Fibroblast of mammary gland (primary cell): ENCODE measurements at places on chromosomes 5 and 9.
A peak's percentile ranks its signal among the peaks of the same experiment; 100 is the strongest.

GRCh38 chr9:131800366-131800765 lies 60.5 kb upstream of the RAPGEF1 start:
- no peak for DNase-seq

DNA sequence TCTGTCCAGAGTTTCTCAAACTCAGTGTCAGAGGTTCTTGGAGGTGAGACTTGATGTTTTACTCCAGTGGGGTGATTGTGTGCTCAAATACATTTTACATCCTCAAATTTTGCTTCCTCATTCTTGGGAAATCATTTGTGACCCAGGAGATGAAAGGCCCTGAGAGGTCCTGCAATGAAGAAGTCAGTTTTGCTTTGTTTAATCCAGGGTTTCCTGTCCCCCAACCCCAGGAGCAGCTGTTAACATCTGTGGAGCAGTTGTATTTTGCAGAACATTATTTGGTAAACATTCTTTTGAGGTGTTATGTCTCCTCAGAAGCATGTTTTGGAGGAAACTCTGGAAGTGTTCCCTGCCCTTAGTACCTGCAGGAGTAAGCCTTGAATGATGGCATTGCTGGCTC lies 59.8 kb downstream of the DAB2IP start:
- no peak for DNase-seq

DNA sequence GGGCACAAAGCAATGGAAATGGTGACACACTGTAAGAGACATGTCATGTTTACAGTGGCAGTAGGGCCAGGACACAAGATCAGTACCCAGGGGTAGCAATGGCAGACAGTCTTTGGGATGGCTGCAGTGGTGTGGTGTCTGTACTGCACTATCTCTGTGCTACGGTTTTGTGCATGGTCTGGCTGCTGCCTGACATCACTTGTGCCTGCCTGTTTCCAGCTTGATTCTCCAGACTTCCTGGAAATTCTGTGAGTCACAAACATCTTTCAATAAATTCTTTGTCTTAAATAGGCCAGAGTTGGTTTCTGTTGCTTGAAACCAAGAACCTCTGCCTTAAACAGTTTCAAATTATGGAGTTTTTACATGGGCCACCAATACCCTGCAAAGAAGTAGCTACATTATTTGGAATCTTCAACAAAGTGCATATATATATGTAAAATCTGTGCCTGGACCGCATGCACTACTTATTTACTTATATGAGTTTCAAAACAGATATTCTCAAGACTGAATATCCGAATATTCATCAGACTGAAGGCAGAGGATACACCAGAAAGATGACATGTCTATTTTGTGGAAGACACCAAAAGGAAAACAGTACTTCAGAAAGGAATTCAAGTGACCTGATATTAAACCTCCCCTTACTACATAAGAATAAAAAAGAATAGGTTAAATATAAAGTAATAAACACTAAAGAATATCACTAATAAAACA lies 188.1 kb downstream of the RFX3 start:
- peak; percentile 77 for DNase-seq

GRCh38 chr9:75382126-75382525 lies 293.8 kb downstream of the OSTF1 start:
- no peak for DNase-seq

DNA sequence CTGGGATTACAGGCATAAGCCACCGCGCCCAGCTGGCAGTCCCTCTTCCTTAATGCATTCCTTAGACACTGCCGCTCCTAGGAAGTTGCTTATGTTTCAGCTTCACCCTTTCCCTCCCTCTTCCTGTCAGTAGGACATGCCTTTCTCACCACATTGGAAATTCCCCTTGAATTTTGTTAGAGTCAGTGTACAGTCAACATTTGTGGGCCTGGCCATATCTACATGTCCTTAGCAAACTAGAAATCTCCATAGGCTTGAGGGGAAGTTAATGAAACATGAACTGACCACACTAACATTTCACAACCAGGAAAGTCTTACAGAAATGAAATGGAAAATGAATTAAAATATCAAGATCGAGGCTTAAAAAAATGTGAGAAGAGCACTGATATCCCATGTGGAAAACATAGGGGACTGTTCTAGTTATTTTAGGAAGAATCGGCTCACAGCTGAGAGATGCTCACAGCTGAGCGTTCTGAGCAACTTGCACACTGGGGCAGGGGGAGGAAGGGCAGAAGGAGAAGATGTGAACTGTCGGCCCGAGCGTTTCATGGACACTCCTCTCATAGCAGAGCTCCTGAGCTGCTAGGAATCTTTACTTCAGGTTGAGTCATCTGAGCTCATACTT lies 21.1 kb upstream of the LVRN start:
- peak; percentile 84 for DNase-seq

- DNase-seq = no peak
Observed at GRCh38 chr9:131559421-131560000, 14.2 kb downstream of the PRRT1B start.

- DNase-seq = no peak
Observed at GRCh38 chr9:135242406-135242805, 154.9 kb downstream of the OLFM1 start.

DNA sequence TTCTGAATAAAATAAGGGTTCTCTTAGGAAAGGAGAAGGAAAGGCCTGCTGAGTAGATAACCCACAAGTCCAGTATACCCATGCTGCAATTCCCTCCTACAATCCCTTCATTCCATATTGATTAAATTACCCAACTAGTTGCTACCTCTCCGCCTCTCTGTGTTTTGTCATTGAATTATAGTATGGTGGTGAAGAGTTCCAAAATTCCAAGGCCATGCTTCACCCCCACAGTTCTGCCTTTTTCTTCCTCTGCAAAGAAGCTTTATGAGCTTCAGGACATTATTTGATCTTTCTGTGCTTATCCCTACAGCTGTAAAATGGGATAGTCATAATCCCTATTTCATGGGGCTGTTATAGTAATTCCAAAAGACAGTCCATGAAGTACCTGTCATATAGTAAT lies 215.6 kb downstream of the ACTL7B start:
- DNase-seq = peak; percentile 51

- DNase-seq = no peak
Observed at GRCh38 chr9:5560443-5561100, 50.2 kb downstream of the PDCD1LG2 start.

DNA sequence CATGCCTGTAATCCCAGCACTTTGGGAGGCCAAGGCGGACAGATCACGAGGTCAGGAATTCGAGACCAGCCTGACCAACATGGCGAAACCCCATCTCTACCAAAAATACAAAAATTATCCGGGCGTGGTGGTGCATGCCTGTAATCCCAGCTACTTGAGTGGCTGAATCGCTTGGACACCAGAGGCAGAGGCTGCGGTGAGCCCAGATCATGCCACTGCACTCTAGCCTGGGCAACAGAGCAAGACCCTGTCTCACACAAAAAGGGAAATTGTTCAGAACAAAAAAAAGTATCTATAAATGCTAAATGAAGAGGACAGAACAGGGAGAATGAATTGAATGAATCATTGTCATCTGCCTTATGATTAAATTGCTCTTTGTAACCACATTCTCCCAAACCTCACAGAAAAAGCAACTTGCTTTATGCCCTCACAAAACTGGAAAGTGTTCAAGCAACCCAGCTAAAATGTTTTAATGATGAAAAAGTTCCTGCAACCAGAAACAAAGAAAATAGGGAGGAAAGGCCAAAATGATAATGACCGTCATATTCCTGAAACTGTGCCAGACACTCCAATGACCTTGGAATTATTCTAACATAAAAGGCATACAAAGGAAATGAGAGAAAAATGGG lies 83.7 kb downstream of the SERINC5 start:
- peak; percentile 15 for DNase-seq

DNA sequence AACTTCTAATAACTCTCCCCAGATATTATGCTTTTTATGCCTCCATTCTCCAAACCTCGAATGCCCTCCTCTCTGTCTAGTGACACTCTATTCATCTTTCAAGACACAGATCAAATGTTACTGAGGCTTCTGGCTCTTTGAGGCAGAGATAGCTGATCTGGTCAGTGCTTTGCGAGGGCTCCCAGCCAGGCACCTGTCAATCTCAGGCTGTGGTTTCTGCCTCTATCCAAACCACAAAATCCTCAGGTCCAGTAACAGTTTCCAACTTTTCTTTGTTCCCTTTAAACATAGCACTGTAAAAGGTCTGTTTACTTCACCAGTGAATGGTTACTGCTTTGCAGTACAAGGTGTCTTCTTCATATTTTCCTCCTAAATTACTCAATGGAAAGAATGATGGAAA lies 11.5 kb upstream of the STK32A start:
- no peak for DNase-seq

GRCh38 chr9:13430368-13431221 lies 151.1 kb upstream of the MPDZ start:
- DNase-seq = no peak

- DNase-seq = no peak
Observed at GRCh38 chr5:161149078-161149477, 297.1 kb upstream of the ATP10B start.

GRCh38 chr9:111148052-111149017 lies 110.1 kb upstream of the LPAR1 start:
- DNase-seq = peak; percentile 13
